ENCODE measurements at places on chromosomes 6 and 20. TPM values are rescaled to one million over a fixed set of nuclear protein-coding genes. Genes with fewer than 3 reads are reported as not detected.

DNA sequence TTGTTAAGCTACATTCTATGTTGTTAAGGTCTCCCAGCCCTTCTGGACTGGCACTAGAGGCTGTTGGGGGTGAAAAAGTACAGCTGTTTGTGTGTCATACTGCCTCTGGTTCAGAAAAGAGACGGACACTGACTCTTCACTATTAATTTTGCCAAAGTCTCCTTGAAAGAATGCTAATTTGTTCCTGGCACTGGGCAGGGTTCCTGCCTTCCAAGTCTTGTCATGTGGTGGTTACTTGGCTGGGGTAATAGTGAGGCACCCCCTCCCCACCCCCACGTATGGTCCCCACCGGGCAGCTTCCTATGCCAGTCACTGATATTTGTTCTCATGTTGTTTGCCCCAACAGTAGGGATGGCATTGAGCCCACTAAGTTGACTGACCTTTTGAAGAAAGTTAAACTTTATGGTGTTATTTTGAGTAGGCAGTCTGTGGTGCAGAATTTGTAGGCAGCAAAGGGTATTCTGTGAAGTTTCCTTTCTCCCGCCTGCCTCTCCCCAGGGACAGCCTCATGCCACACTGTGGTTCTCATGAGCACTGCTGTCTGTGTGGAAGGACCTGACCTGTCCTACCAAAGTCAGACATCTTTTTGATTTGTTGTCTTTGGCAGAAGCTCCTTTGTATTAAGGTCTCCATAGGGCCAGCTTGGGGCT is 8.7 kb downstream of the CDS2 start:
- H3K4me3 ChIP-seq, result no peak overlapping the region
- H3K27ac ChIP-seq, result no peak overlapping the region
- no peak for DNase-seq
- H3K4me1 ChIP-seq, result no peaks in the 10 kb centered on the region
- H3K27me3 ChIP-seq, result no peaks in the 10 kb centered on the region
- H3K36me3 ChIP-seq, result no peaks in the 10 kb centered on the region

DNA sequence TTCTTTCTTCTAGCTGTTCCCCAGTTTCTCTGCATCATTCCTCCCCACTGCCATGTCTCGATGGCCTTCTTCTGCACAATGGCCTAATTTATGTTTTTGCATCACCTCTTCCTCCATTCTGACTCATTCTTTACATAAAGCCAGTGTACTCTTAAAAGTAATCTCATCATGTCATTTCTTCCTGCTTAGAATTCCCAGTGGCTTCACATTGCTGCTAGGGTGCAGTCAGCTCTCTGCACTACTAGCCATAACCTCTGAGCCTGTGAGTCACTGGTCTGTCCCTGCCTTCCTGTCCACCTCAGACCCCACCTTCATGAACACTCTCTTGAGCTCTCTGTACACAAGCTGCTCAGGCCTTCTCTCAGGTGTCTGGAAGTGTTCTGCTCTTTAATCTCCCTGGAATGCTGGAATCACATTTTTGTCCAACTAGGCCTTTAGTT is 24.1 kb upstream of the TRIM27 start:
- H3K27me3 ChIP-seq, result no peaks in the 10 kb centered on the region
- H3K36me3 ChIP-seq, result no peaks in the 10 kb centered on the region
- peak; percentile 47 for DNase-seq
- peak overlapping the region; percentile 40 for H3K27ac ChIP-seq

The ZNF318 gene
- total RNA-seq, result 13.0 TPM

GRCh38 chr6:26103141-26103769 is 16.0 kb downstream of the HFE start:
- peaks cover 18% of the 10 kb centered on the region for H3K4me1 ChIP-seq
- peak overlapping the region; percentile 12 for H3K4me3 ChIP-seq
- no peaks in the 10 kb centered on the region for H3K36me3 ChIP-seq

GRCh38 chr6:108877046-108877751 is 29.0 kb downstream of the ARMC2 start:
- no peaks in the 10 kb centered on the region for H3K4me1 ChIP-seq
- no peak overlapping the region for H3K27ac ChIP-seq
- no peaks in the 10 kb centered on the region for H3K27me3 ChIP-seq
- no peaks in the 10 kb centered on the region for H3K36me3 ChIP-seq

DNA sequence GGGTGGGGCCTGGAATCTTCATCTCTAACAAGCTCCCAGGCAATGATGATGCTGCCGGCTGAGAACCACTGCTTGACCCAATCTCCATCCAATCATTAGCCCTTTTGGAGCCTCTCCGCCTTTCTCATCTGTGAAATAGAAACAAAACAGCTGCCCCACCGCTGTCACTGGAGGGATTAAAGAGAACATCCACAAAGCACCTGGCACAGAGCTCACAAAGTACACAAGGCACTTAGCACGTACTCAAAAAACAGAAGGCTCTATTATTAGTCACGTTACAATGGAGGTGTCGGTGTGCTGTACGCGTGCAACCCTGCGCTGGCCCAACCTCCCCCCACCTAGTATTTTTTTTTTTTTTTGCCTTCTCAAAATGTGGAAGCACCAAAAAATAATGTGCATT is 213.5 kb upstream of the ARID1B start:
- H3K4me3 ChIP-seq, result no peak overlapping the region
- H3K36me3 ChIP-seq, result no peaks in the 10 kb centered on the region
- no peaks in the 10 kb centered on the region for H3K4me1 ChIP-seq
- DNase-seq, result no peak
- no peak overlapping the region for H3K27ac ChIP-seq

DNA sequence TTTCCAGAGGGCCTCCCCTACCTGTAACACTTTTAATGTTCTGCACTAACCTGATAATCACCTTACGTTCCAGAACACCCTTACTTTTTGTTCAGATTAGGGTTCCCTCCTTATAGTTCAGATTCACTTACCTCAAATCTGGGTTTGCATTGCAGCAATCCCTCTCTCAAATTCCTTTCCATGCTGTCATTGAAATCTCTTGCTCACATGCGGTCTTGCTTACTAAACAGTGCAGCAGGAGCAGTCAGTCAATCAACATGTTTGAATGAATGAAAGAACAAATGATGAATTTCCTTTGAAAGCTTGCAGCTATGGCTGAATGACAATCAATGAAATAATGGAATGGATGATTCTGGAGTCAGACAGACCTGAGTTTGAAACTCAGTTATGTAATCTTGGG is 200.1 kb downstream of the HIVEP2 start:
- no peak overlapping the region for H3K4me3 ChIP-seq
- no peaks in the 10 kb centered on the region for H3K27me3 ChIP-seq
- H3K4me1 ChIP-seq, result no peaks in the 10 kb centered on the region
- H3K27ac ChIP-seq, result no peak overlapping the region
- no peaks in the 10 kb centered on the region for H3K36me3 ChIP-seq

DNA sequence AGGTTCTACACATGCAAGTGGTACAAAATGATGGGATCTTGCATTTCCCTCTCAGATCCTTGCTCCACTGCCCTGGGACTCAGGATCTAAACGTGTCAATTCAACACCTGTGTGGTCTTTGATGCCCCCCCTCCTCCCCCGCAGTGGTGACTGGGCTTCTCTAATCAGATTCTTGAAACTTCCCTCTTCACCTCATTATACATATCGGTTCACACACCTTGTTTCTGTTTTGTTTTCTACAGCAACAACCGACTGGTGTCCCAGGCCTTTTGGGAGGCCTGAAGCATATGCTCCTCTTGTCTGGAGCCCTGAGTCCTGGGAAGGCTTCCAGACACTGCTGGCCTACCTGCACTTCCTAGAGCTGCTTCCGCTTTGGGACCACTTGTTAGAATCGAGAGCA is 20.0 kb downstream of the SAMD3 start:
- H3K27me3 ChIP-seq, result peaks cover 3% of the 10 kb centered on the region
- H3K4me3 ChIP-seq, result no peak overlapping the region
- DNase-seq, result no peak
- H3K27ac ChIP-seq, result no peak overlapping the region

GRCh38 chr20:18611492-18611891 is 23.6 kb downstream of the DTD1 start:
- no peak overlapping the region for H3K4me3 ChIP-seq
- no peaks in the 10 kb centered on the region for H3K4me1 ChIP-seq
- H3K27me3 ChIP-seq, result no peaks in the 10 kb centered on the region
- H3K36me3 ChIP-seq, result no peaks in the 10 kb centered on the region

DNA sequence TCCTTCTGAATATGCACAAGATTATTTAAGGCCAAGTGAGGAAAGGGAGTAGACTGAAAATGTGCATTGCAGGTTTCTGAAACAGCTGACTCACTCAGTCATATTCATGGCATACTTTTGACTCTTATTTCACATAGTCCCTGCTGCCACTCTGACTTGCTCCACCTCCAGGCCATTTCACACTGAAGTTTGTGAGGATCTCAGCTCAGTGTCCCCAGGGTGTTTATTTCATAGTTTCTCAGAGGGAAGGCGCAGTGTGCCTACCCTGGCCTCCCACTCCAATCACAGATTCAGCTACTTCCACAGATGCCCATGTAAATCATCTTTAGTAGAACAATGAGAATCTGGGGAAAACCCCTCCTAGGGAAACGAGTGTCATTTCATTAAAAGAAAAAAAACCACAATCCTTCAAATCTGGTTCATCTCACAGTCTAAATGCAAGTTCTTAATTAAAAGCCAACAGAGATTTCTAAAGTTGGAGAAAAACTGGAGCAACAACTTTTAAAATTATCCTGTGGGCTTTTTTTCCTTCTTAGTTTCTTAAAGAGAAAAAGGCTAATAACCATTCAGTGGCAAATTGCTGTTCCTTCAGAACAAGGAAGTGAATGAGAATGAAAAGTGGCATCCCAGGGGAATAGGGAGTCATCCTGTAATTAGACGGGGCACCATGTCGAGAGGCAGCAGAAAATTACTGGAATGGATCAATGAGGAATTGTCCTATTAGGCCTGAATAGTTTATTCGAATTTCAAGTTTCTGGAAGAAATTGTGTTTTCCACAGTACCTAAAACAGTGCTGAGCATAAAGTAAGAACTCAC is 133.6 kb downstream of the TFAP2B start:
- no peaks in the 10 kb centered on the region for H3K27me3 ChIP-seq
- DNase-seq, result no peak
- no peaks in the 10 kb centered on the region for H3K36me3 ChIP-seq

GRCh38 chr6:142378138-142378875 is 76.5 kb downstream of the ADGRG6 start:
- DNase-seq, result peak; percentile 96
- H3K27ac ChIP-seq, result peak overlapping the region; percentile 85
- peaks cover 58% of the 10 kb centered on the region for H3K4me1 ChIP-seq
- H3K4me3 ChIP-seq, result no peak overlapping the region
- H3K36me3 ChIP-seq, result no peaks in the 10 kb centered on the region
- no peaks in the 10 kb centered on the region for H3K27me3 ChIP-seq

The SRXN1 gene
- total RNA-seq, result 29.7 TPM

The BTNL2 gene
- not detected for total RNA-seq

DNA sequence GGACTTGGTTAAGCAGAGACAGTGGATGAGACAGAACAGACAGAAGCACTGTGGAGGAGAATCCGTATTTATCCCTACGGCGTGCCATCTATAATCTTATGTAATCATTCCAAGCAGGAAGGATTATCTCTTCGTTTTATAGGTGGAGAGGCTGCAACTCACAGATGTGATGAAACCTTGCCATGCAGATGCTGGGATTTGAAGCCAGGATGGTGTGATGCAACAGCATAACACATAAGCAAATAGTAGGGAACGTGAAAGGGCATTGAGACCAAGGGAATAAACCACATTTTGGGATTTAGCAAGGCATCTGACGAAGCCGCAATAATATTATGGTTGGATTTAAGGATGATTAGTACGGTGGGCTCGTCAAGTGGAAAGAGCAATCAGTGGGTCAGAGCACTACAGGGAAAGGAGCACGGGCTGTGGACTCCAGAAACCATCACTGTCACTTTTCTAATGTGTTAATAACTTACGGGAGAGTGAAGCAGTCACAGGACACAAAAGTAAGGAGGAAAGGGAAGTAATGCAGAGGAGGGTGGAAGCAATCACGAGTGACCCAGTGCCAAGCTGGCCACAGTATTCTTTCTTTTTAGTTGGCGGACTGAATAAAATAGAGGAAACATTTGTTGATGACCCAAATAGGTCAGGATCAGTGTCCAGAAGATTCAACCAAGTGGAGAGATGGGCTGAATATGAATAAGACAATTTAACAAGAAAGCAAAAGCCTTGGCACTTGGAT is 119.6 kb upstream of the EDN1 start:
- H3K27me3 ChIP-seq, result no peaks in the 10 kb centered on the region
- no peaks in the 10 kb centered on the region for H3K4me1 ChIP-seq
- no peak for DNase-seq
- H3K27ac ChIP-seq, result no peak overlapping the region
- no peaks in the 10 kb centered on the region for H3K36me3 ChIP-seq
- no peak overlapping the region for H3K4me3 ChIP-seq

The PSORS1C2 gene
- total RNA-seq, result not detected

- H3K4me3 ChIP-seq, result no peak overlapping the region
- peaks cover 2% of the 10 kb centered on the region for H3K27me3 ChIP-seq
- H3K36me3 ChIP-seq, result no peaks in the 10 kb centered on the region
- no peaks in the 10 kb centered on the region for H3K4me1 ChIP-seq
- no peak for DNase-seq
- no peak overlapping the region for H3K27ac ChIP-seq
Measured at GRCh38 chr20:43583982-43584432, 6.7 kb upstream of the IFT52 start.

DNA sequence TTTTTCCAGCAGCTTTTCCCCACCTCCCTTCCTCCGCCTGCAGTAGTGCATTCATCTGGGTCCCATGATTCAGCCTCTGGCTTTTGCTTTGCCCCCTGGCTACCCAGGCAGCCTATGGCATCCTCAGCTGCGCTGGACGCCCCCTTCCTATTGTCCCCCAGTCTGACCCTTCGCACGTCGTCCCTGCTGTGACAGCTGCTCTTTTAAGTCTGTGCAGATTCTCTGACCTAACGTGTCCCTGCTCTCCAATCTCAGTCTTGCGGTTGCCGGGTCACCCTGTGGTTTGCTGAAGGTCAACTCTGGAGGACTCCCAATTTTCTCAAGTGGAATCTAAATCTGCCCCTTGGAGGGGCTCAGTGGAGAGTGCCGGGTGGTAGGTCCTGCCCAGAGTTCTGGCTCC is 294.3 kb downstream of the CDC5L start:
- DNase-seq, result no peak
- no peaks in the 10 kb centered on the region for H3K27me3 ChIP-seq
- no peaks in the 10 kb centered on the region for H3K36me3 ChIP-seq
- H3K4me1 ChIP-seq, result no peaks in the 10 kb centered on the region
- H3K27ac ChIP-seq, result no peak overlapping the region
- H3K4me3 ChIP-seq, result no peak overlapping the region
